ENCODE measurements at places on chromosomes 5 and 9.

DNA sequence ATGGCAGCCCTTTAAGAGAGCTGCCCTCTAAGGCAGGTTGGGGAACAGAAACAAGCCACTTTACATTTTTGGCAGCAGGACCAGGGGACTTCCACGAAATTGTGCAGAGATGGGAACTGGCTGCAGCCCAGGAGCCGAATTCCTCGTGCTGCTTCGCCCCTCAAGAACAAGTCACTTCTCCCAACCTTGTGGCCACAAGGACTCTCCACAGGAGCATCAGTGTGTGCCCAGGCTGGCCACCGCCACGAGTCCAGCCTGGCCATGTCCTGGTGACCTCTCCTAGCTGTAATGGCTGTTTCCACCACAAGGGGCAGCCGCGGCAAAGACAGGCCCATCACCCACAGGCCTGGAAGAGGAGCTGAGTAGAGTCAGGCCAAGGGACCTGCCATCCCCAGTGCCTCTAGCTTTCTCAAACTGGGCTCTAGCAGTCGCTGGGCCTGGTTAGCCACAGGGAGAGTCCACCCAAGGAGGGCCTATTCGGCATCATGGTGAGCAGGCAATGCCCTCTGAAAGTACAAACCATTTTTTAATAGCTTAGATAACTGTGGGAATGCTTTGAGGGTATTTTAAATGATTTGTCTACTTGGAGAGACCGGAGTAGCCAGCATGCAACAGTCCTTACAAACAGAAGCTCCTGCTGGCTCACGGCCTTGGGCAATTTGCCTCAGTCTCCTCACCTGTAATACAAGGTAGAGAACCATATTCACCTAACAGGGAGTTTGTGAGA, 129.0 kb downstream of the COL23A1 start:
- no peak for DNase-seq

GRCh38 chr5:77407152-77407551, 85.0 kb downstream of the WDR41 start:
- no peak for DNase-seq

- DNase-seq: no peak
These were observed 30.8 kb downstream of the SMIM3 start for GRCh38 chr5:150809363-150809762.

- DNase-seq: no peak
These were observed 322.2 kb downstream of the CEMIP2 start for GRCh38 chr9:71446106-71446472.

- no peak for DNase-seq
These were observed 101.7 kb downstream of the ADAMTSL1 start for GRCh38 chr9:18575686-18576085.

- no peak for DNase-seq
These were observed 75.3 kb upstream of the BARHL1 start for GRCh38 chr9:132506977-132507669.

All from effector memory CD4-positive, alpha-beta T cell (primary cell).